H1 (cell line): ENCODE measurements at places on chromosomes 2 and 18.

GRCh38 chr2:85853499-85854165 lies 35.2 kb downstream of the ST3GAL5 start:
- no peak for DNase-seq
- H3K4me3 ChIP-seq: no peak overlapping the region
- no peaks in the 10 kb centered on the region for H3K27me3 ChIP-seq

DNA sequence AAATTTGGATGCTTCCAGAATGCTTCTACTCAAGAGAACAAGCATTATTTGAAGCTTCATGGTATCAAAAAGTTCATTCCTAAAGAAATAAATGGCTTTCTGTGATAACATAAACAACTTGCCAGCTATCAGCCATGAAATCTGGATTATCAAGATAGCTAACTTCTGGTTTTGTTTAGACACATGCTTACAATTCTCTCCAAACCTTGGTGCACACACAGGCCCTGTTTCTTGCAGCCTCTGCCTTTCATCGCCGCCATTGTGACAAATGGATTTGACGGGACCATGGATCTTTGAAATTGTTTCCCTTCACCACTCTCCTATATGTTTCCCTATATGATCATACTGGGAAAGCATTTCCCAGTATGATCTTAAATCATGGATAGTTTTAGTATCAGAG lies 47.9 kb upstream of the CABLES1 start:
- H3K27ac ChIP-seq: no peak overlapping the region
- H3K27me3 ChIP-seq: no peaks in the 10 kb centered on the region
- H3K36me3 ChIP-seq: no peaks in the 10 kb centered on the region
- no peaks in the 10 kb centered on the region for H3K4me1 ChIP-seq

GRCh38 chr2:19574778-19575260 lies 216.4 kb upstream of the OSR1 start:
- H3K4me1 ChIP-seq: no peaks in the 10 kb centered on the region
- no peaks in the 10 kb centered on the region for H3K27me3 ChIP-seq
- no peaks in the 10 kb centered on the region for H3K36me3 ChIP-seq
- no peak for DNase-seq
- H3K4me3 ChIP-seq: no peak overlapping the region

DNA sequence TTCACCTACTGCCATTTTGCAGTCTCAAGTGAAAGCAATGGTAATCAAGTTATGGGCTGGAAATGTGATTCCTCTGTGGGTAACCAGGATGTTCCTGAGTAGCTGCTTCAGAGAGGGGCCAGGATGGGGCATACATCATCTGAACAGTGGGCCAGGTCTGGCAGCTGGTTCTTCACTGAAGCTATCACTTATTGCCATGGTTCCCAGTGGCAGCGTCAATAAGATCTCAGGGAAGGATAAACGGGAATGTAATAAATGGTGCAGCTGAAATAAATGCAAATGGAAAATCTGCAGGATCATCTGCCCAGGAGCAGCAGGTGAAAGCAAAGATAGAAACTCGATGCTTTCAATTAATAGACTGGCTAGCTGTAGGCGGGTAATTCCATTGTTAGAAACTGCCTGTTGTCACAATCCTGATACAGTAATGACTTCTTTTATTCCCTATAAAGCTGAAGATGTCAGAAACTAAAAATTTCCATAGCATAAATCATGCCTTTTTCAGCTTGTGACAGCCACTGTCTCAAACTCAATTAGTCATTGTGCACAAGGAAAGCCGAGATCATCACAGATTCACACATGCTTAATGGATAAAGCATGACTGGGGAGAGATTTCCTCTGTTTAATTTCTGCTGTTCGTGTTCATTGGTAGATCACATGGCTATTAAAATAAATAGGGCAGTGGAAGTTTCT lies 56.2 kb upstream of the CCDC85A start:
- H3K4me3 ChIP-seq: no peak overlapping the region
- no peaks in the 10 kb centered on the region; the same call in 1 of the 2 replicates for H3K4me1 ChIP-seq
- H3K36me3 ChIP-seq: 0 out of 2 replicates have a peak, but pooled peaks cover 2% of the 10 kb centered on the region
- no peak for DNase-seq

GRCh38 chr18:7567474-7568425 lies 634 bp downstream of the PTPRM start:
- H3K27ac ChIP-seq: no peak overlapping the region
- no peaks in the 10 kb centered on the region for H3K4me1 ChIP-seq
- no peak for DNase-seq
- peaks cover 4% of the 10 kb centered on the region for H3K27me3 ChIP-seq
- no peaks in the 10 kb centered on the region for H3K36me3 ChIP-seq

DNA sequence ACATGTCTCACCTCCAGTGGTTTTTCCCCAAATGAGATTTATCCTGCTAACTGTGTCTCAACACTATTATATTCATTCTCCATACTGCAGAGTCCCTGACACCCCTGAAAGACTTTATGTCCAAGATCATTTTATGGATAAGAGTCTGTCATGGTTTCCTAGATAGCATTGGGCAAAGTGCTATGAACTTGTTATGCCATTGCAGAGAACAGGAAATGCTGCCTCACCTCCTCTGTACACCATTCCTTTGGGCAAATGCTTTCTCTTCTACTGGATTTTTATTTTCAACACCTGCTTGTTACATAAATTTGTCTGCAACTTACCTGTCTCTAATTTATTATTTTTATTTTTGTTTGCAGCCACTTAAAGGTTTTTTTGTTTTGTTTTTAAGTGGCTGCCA lies 652.5 kb upstream of the FAM98A start:
- no peak for DNase-seq
- no peak overlapping the region for H3K27ac ChIP-seq
- no peaks in the 10 kb centered on the region for H3K27me3 ChIP-seq
- no peak overlapping the region for H3K4me3 ChIP-seq
- no peaks in the 10 kb centered on the region for H3K36me3 ChIP-seq
